ENCODE measurements at places on chromosomes 4 and X.

DNA sequence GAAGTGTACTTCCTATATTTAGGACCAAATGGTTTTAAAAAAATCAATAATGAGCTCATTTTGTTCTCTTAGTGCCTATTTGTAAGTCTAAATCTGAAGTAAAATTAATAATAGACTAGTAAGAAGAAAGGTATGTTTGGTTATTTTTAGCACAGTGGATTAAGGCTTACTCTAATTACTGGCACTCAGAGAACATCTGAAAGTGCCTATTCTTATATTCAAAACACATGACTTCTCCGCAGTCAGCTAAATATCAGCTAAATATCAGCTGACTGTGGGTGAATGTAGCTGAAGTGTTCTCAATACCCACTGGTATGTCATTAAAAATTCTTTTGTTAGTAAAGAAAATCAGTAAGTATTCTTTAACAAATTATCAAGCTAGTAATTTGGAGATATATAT, 6.0 kb downstream of the AP1S2 start:
- no peak for DNase-seq

GRCh38 chr4:74934888-74935287, 2.0 kb downstream of the PARM1 start:
- DNase-seq = no peak

DNA sequence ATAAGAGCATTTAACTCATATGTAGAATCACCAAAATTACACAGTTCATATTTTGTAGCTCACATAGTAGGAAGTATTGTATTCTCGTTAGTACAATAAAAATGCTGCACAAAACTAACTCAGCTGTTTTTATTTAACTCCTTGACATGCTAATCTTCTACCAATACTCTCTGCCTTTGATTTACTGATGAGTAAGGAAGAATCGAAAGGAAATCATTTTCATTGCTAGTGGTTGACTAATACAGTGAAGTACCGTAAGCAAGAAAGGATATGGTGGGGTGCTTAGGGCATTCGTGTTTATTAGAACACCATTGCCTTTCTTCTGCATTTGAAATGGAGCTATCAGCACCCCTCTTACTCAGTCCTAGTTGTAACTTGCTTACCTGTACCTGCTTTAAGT, 1239.1 kb upstream of the TENM3 start:
- no peak for DNase-seq

- no peak for DNase-seq
Measured at GRCh38 chr4:2888886-2889285, 45.2 kb downstream of the ADD1 start.

DNA sequence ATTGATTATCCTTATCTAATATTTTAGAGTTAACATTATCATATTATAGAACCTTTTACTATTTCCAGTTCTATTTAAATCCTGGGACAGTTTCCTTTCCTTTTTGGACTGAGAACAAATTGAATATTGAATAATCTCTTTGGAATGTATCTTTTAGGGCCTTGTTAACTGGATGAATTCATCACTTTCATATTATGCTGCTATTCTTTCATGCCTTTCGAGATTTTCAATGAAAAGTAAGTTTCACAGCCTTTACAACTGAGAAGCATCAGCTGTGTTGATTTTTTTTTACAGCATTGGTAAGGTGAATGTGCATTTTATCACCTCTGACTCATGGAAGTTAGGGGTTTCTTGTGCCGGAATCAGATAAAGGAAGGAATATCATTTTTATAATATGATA, 39.6 kb downstream of the PDLIM5 start:
- DNase-seq = no peak

GRCh38 chr4:24802648-24803047, 7.3 kb downstream of the SOD3 start:
- DNase-seq = no peak

DNA sequence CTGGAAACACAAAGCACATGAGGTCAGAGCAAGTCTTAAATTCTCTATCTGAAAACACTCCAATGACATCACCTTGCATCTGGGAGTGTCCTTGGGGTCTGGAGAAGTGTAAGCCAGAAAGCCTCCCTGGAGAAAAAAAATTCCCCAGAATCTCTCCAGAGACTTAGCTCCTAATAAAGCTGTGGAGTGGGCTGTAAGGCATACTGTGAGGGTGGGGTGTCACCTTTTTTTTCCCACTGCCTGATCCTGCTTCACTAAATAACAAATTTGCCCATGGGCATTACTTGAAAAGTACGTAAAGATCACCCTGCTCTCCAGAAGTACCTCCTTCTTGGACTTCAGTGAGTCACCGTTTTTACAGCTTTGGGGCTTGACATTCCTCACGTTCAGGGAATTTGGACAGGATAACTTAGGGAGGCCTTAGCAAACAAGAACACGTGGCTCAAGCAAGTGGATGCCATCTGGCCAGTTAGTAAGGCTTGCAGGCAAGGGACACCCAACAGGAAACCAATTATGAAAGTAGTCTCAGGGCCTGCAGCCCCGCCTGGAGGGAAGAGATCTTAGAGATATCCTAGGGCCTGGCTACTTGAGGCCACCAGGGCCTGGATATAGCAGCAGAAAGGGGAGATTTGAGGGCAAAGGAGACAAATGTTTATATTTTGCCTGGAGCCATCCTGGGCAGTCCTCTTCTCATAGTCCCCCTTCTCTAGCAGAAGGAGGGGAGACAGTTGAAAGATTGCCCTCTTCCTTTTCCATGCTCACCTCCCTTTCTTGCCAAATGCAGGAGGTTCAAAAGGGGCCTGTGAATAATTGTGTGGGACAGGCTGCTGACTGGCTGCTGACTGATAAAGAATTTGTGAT, 60.1 kb upstream of the PLAC1 start:
- no peak for DNase-seq

GRCh38 chrX:48046846-48047245, 24.6 kb downstream of the ZNF630 start:
- DNase-seq = no peak

- DNase-seq = no peak
Measured at GRCh38 chr4:186813377-186814068, 89.9 kb upstream of the FAT1 start.

DNA sequence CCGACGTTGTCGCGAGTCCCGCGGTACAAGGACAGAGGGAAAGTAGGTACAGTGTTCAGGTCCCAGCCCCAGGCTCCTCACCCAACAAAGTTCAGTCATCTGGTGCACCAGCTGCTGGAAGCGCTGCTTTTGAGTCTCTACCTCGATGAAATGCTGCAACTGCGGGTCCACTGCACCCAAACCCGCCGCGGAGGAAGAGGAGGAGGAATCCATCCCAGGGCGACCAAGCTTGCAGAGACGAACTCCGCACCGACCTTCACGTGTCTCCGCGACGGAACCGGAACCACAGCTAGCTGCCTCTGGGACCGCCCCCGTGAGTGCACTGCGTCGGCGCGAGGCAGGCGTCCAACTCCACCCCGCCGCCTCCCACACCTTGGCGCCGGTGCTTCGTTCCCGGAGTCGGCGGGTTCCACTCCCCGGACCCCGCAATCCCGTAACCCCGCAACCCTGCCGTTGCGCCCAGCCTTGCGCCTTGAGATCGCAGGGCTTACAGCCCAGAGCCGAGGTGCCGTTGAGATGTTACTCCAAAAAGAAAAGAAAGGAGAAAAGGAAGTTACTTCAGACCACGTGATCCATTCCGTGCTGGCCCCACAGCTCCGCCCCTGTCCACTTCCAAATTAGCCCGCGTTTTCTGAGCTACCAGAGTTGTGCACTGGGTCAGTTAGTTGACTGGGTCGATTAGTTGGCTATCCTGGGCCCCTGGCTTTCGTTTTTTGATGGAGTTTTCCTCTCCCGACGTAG, at the start of gene TIMM8A:
Gene TIMM8A, minus strand, starts transcription at position 291 of the 741 bp plus-strand sequence. Its CDS starts 78 bp downstream, at position 213.
- DNase-seq = peak; percentile 81

DNA sequence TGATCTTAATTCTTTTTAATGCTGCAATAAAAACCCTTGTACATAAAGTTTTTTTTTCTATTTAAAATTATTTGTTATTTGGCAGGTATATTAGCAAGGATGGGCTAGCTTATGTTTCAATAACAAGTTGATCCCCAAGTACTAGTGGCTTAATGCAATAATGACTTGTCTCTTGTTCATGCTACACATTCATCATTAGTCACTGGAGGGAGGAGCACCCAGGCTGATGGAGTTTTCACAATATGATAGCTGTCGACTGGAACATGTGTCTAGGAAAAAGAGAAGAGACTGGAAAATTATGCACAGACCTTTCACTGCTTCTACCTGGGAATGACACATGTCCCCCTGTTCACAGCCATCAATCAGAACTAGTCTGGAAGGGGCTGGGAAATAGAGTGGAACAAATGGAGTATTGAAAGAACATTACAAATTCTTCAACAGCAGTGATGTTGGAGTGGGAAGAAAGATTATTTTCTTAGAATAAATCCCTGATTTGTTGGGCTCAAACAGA, 387.9 kb upstream of the RPS6KA3 start:
- no peak for DNase-seq

DNA sequence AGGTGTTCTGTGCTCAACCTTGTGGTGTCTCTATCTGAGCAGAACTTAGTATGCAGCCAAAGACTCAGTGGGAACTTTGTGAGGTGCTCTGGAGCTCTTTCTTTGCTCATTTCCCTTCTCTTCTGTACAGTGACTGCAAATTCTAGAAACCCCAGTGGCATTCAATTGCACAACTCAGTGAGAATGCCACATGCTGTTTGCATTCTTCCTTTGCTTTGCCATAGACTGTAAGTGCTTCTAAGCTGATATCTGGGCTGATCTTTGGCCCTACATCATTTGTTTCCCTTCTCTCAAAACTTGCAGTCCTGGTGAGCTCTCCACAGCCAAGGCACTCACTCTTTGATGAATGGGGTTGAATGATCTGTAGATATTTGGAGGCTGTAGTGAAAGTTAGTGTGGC, 7.0 kb downstream of the PNMA3 start:
- DNase-seq = no peak

DNA sequence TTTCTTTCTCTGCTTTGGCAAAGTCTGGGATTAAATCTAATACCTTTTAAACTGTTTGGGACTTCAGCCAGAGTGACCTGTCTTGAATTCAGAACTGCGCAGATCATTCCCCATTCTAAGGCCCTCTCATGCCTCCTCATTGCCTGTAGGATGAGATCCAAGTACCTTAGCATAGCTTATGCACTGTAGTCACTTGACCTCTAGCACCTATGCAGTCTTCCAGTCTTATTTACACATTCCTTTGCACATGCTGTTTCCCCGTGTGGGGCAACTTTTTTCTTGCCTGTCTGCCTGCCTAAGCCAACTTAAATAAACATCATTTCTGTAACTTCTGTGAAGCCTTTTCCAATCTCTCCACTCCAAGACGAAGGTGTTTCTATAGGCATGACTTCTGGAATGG, 68.4 kb downstream of the AR start:
- DNase-seq = no peak

- DNase-seq = peak; percentile 21
Measured at GRCh38 chrX:69158166-69158980, 6.9 kb downstream of the PJA1 start.

DNA sequence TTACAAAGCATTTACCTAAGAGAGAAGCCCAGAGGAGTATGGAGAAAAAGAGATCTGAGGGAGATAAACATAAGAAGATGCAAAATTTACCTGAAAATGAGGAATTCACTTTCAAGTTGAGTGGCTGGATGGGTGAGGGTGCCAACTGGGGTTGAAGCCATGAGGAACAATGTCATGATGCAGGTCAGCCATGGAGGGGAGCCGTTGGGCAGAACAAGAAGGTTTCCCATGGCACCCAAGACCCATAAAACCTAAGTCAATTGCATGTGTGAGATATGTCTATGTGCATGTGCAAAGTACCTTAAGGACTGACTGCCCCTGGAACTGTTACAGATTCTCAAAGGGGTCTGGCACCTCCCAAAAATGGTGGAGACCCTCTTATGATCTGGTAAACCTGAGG, 46.6 kb upstream of the PRRG1 start:
- DNase-seq = no peak

DNA sequence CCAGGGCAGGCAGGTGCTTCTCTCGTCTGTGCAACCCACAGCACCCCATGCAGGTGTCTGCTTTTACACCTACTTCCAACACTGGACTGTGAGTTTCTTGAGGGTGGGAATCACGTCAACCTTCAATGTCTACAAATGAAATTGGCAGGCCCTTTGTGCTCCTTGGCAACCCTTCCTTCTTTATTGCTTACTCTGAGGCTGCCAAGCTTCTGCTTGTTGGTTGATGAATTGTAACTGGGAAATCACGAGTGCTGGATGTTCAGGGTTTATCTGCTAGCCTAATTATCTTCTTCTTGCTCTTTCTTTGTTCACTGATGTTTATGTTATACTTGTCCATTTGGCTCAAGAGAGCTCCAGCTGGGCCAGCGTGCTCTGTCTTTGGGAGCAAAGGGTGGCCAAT, 2.5 kb upstream of the DGAT2L6 start:
- no peak for DNase-seq

- DNase-seq = no peak
Measured at GRCh38 chr4:113059449-113060182, 10.2 kb downstream of the ANK2 start.

DNA sequence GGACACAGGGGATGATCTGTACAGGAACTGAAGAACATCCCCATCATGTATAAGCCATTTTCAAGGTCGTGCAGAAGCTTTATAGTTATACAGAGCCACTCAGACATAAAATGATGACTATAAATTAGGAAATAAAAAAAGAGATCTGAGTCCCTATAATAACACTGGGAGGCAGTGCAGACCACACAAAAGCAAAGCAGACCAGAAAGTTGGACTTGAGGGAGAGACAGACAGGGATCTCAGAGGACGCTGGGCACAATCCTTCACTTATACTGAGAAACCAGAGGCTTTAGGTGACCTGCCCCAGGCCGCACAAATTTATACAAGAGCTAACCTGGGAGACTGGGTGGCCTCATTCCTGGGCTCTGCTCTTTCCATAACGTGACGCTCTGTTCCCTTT, 70.5 kb downstream of the HADH start:
- no peak for DNase-seq

- DNase-seq = no peak
Measured at GRCh38 chr4:8409264-8410065, 31.1 kb downstream of the ACOX3 start.

DNA sequence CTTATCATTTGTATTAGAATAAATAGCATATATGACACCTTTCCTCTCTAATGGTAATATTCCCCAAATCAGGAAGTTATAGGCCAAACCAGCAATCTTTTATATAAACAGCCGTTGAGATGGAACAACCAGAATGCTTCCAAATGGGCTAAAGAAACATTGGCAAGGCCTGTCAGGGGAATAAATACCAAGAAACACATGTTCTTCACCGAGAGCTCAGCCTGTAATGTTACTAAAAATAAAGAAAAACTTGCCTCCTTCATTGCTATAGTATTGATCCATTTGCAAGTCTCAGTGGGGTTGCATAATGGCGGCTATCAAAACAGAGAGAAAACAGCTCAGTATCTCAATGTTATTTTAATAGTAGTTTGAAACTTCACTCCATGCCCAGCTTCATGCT, 104.9 kb downstream of the FAM13A start:
- DNase-seq = no peak

- DNase-seq = no peak
Measured at GRCh38 chr4:122221322-122221721, 69.2 kb downstream of the BLTP1 start.

- DNase-seq = no peak
Measured at GRCh38 chr4:96677499-96677898, 837.6 kb downstream of the PDHA2 start.

- DNase-seq = no peak
Measured at GRCh38 chr4:36508394-36508793, 227.0 kb downstream of the DTHD1 start.

GRCh38 chr4:25144870-25145481, 15.3 kb downstream of the SEPSECS start:
- DNase-seq = no peak

- no peak for DNase-seq
Measured at GRCh38 chrX:131729295-131729694, 185.4 kb downstream of the OR13H1 start.

- no peak for DNase-seq
Measured at GRCh38 chr4:81684352-81684751, 212.6 kb upstream of the RASGEF1B start.
